Neural crest cell (in vitro differentiated cells): ENCODE measurements at places on chromosomes 11 and 22. TPM values are rescaled to one million over a fixed set of nuclear protein-coding genes. Genes with fewer than 3 reads are reported as not detected.
A peak's percentile ranks its signal among the peaks of the same experiment; 100 is the strongest.

The ZC3H7B gene
- total RNA-seq, result 83.8 and 84.3 TPM in 2 replicates

GRCh38 chr11:33258631-33259205 is 1.5 kb downstream of the HIPK3 start:
- DNase-seq, result peak; percentile 3

- peak; percentile 63 for DNase-seq
Observed at GRCh38 chr22:28855355-28856094, 27.8 kb upstream of the ZNRF3 start.

DNA sequence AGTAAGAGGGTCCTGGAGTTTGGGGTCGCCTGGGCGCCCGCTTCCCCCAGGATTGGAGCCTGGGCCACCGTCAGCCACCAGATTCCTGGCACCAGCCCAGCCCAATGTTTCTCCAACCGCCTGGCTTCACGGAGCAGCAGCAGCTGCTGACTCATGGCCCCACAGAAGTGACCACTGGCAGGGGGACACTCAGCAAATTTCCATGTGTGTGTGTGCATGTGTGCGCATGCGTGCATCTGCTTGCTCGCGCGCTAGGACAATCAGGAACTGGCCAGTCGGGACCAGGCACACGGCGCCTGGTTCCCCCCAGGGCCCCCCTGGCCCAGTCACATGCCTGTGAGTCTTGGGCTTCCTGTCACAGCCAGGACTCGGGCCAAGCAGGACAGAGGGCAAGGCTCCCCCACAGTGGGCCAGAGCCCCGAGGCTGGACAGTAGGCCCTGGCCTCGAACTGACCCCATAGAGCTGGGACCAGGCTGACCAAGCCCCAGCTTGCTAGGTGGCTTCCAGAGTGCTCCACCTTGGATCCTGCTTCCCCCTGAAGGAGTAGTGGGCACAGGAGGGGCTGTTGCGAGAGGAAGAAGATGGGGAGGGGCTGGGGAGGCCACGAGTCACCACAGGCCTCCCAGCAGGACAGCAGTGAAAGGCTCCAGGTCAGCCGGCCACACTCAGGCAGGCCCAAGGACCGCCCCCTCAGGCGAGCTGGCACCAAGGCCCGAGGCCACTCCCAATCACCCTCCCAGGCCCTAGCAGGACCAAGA is 3.2 kb downstream of the CTSD start:
- no peak for DNase-seq

DNA sequence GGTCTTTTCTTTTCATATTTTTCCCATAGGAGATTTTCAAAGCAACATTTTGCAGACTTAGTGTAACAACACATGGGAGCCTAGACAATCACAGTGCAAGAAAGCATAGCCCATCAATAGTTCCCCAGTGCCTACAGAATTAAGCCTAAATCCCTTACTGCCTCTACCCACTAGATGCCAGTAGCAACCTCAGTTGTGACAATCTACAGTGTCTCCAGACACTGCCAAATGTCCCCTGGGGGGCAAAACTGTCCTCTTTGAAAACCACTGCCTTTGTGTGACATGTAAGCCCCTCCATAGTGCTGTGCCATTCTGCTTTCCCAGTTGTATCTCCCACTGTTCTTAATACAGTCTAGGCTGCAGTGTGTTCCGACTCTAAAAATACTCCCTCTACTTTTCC is 1329.0 kb downstream of the LRRC4C start:
- no peak for DNase-seq

- no peak for DNase-seq
Observed at GRCh38 chr11:24516638-24517037, 19.8 kb downstream of the LUZP2 start.

GRCh38 chr11:68120273-68121066 is 718 bp downstream of the CHKA start:
- peak; percentile 41 for DNase-seq

- no peak for DNase-seq
Observed at GRCh38 chr22:39363751-39364515, 14.1 kb downstream of the SYNGR1 start.

DNA sequence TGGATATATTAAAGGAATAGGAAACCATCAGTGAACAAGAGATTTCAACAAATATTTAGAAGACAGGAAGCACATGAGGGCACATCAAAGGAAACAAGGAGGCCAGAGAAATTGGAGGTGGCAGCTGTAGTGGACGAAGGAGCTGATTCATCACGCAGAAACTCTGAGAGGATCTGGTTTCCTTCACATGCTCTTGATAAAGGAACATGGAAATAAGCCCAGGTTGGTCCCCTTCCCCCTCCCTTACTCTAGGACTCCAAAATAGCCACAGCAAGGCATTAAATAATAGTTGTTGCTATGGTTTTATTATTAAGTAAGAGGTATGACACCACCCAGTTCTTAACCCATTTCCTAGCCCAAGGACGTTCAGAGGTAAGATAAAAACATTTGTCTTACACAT is 11.3 kb downstream of the IZUMO1R start:
- no peak for DNase-seq

DNA sequence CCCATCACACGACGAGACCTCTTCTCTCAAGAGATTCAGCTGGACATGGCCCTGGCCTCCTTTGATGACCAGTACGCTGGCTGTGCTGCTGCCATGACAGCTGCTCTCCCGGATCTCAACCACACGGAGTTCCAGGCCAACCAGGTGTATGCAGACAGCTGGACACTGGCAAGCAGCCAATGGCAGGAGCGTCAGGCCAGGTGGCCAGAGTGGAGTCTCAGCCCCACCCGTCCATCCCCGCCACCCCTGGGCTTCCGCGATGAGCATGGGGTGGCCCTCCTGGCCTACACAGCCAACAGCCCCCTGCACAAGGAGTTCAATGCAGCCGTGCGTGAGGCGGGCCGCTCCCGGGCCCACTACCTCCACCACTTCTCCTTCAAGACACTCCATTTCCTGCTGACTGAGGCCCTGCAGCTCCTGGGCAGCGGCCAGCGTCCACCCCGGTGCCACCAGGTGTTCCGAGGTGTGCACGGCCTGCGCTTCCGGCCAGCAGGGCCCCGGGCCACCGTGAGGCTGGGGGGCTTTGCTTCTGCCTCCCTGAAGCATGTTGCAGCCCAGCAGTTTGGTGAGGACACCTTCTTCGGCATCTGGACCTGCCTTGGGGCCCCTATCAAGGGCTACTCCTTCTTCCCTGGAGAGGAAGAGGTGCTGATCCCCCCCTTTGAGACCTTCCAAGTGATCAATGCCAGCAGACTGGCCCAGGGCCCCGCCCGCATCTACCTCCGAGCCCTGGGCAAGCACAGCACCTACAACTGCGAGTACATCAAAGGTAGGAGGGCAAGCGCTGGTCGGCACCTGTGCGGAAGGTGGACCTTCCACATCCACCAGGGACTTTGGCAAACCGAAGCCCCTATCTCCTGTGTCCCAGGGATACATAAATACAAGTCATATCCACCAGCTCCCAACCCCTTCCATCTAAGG is 11.3 kb downstream of the CHRNA10 start:
- DNase-seq, result no peak

- DNase-seq, result no peak
Observed at GRCh38 chr22:49951000-49951677, 9.4 kb upstream of the PIM3 start.
